ENCODE measurements at places on chromosomes 6 and 20. TPM values are rescaled to one million over a fixed set of nuclear protein-coding genes. Genes with fewer than 3 reads are reported as not detected.

Gene AHI1
- total RNA-seq, result 21.3 TPM

Gene MUC22
- not detected for total RNA-seq

Gene SLC35B3
- 9.7 TPM for total RNA-seq

Gene TMEM217
- 0.59 TPM for total RNA-seq

Gene MRPL14
- 16.4 TPM for total RNA-seq

Gene LRRC1
- total RNA-seq, result 8.7 TPM

- no peak overlapping the region for H3K27ac ChIP-seq
- no peak overlapping the region for H3K4me3 ChIP-seq
- H3K36me3 ChIP-seq, result no peaks in the 10 kb centered on the region
- H3K4me1 ChIP-seq, result no peaks in the 10 kb centered on the region
Observed at GRCh38 chr6:65989676-65990075, 282.6 kb upstream of the EYS start.

- no peak for DNase-seq
- no peak overlapping the region for H3K4me3 ChIP-seq
- no peaks in the 10 kb centered on the region for H3K36me3 ChIP-seq
- H3K4me1 ChIP-seq, result peaks cover 13% of the 10 kb centered on the region
- H3K27ac ChIP-seq, result no peak overlapping the region
Observed at GRCh38 chr6:128347123-128347522, 173.3 kb downstream of the PTPRK start.

- no peaks in the 10 kb centered on the region for H3K27me3 ChIP-seq
- H3K36me3 ChIP-seq, result no peaks in the 10 kb centered on the region
- DNase-seq, result no peak
- H3K4me1 ChIP-seq, result no peaks in the 10 kb centered on the region
Observed at GRCh38 chr6:7006515-7007191, 101.1 kb upstream of the RREB1 start.

- H3K4me1 ChIP-seq, result peaks cover 6% of the 10 kb centered on the region
- H3K27ac ChIP-seq, result no peak overlapping the region
- no peak overlapping the region for H3K4me3 ChIP-seq
- no peaks in the 10 kb centered on the region for H3K36me3 ChIP-seq
- H3K27me3 ChIP-seq, result no peaks in the 10 kb centered on the region
- no peak for DNase-seq
Observed at GRCh38 chr6:21468461-21468860, 125.1 kb upstream of the SOX4 start.

DNA sequence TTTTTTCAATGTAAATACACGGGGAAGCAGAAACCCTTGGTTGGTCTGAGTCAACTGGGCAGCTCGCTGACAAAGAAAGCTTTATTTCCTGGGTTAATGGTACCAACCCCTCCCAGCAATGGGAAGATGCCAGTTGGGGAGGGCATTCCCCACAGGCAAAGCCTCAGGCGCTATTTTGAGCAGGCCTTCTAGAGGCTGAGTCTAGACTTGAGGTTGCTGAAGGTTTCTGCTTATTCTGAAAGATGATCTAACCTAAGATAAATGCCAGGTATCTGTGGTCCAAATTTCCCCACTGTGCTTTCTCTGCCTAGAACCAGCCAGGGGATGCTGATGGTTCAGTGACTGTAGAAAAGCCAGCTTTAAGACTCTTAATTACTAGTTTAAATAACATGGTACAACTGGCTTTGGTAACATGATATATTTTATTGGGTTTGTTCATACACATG, 172.5 kb upstream of the JARID2 start:
- H3K4me1 ChIP-seq, result no peaks in the 10 kb centered on the region
- DNase-seq, result no peak
- no peaks in the 10 kb centered on the region for H3K27me3 ChIP-seq
- H3K4me3 ChIP-seq, result no peak overlapping the region

DNA sequence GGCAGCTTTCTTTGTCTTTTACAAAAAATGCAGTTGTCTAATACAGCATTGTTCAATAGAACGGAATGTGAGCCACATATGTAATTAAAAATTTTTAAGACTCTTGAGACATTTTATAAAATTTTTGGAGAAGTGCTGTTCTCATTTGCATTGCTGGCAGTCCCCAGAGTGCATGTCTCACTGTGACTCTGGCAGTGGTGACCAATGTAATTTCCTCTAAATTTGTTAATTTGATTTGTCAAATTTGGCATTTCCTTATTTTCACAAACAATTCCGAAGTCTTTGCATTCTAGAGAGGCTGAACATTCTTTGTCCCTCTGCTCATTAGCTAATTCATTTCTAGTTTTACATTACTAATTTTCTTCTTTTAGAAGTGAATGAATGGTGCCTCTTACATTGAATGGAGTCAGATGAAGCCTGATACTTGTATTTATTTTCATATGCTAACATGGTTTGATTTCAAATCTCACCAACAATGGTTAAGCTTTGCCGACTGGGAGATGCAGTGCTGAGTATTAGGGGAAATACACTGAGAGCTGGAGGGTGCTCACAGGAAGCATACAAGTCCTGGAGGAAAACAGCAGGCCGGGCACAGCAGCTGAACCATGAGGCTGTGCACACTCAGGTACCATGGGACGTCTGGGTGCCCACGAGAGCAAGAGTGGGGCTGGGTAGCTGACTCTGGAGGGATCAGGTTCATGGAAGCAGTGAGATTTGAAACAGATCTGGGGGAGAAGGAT, 68.5 kb upstream of the ARMC2 start:
- no peaks in the 10 kb centered on the region for H3K36me3 ChIP-seq
- H3K4me1 ChIP-seq, result no peaks in the 10 kb centered on the region
- no peaks in the 10 kb centered on the region for H3K27me3 ChIP-seq
- H3K27ac ChIP-seq, result no peak overlapping the region

- no peak overlapping the region for H3K27ac ChIP-seq
- DNase-seq, result no peak
- no peaks in the 10 kb centered on the region for H3K27me3 ChIP-seq
- H3K36me3 ChIP-seq, result no peaks in the 10 kb centered on the region
- H3K4me1 ChIP-seq, result no peaks in the 10 kb centered on the region
- no peak overlapping the region for H3K4me3 ChIP-seq
Observed at GRCh38 chr6:39731565-39731964, 6.4 kb upstream of the KIF6 start.

Measured in pancreas (tissue), 10 donors.